CD14-positive monocyte (primary cell): ENCODE measurements at places on chromosomes 2 and 18.

- DNase-seq, result no peak
Measured at GRCh38 chr2:136664713-136665405, 100.5 kb upstream of the THSD7B start.

GRCh38 chr2:200449149-200449548 is 60.7 kb downstream of the KCTD18 start:
- DNase-seq, result no peak

GRCh38 chr18:4276953-4277585 is 178.0 kb downstream of the DLGAP1 start:
- DNase-seq, result no peak

DNA sequence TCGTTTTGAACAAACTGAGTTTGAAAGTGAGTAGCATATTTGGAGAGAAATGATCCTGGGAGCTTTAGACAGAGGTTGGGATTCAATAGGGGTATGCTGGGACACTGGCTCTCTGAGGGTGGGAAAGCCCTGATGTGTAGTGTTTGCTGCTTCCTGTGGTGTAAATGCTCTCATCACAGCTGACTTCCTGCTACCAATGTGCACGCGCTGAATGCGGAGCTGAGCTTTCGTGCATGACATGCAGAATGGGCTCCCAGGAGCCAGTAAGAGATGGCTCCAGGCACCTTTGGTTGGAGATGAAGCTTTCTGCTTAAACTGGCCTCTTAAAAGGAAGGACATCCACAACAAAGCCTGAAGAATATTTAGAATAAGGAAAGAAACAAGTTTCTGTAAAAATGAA is 224.1 kb upstream of the CCDC150 start:
- no peak for DNase-seq

- DNase-seq, result peak; percentile 73
Measured at GRCh38 chr2:10434886-10435819, 13.0 kb downstream of the ODC1 start.

DNA sequence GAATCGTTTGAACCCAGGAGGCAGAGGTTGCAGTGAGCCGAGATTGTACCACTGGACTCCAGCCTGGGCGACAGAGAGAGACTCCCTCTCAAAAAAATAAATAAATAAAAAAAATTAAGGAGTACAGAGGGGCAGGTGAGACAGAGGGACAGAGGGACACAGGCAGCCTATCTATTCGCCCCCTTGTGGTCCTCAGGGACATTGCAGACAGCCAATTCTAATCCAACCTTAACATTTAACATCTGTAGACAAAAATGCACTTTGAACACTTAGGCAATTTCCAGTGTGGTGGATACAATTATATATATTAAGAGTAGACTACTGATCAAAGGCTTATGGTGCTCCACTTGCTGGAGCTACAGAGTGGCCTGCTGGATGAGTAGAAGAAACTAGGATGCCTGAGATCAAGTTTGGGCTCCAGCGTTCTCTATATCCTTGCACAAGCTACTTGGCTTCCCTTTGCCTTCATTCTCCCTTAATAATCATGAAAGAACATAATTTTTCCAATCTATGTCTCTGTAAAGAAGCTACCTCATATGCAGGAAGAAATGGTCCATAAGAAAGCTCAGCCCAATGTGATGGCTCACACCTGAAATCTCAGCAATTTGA is 8.2 kb upstream of the SMARCAL1 start:
- peak; percentile 33 for DNase-seq

DNA sequence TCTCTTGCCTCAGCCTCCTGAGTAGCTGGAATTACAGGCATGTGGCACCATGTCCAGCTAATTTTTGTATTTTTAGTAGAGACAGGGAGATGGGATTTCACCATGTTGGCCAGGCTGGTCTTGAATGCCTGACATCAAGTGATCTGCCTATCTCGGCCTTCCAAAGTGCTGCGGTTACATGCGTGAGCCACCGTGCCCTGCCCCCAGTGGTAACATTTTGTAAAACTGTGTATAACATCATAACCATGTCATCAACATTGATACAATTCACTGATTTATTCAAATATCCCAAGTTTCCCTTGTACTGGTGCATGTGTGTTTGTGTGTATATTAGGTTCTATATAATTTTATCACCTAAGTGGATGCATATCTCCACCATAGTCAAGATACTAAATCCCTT is 70.0 kb downstream of the PDCL3 start:
- DNase-seq, result no peak

DNA sequence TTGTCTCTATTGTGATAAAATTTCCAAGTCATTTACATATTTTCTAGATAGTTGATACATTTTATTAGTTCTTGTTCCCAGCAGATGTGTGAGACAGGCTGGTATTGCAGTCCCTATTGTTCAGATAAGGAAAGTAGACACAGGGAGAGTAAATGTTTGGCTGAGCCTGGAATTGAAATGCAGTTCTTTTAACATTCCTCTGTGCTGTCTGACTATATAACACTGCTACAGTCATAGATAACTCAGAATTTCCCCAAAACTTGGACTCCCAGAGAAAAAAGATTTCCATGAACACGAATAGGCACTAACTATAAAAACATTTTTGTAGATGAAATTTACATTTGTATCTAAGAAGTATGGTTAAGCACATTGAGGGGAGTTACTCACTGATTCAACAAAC is 71.4 kb downstream of the PLCL1 start:
- DNase-seq, result no peak

DNA sequence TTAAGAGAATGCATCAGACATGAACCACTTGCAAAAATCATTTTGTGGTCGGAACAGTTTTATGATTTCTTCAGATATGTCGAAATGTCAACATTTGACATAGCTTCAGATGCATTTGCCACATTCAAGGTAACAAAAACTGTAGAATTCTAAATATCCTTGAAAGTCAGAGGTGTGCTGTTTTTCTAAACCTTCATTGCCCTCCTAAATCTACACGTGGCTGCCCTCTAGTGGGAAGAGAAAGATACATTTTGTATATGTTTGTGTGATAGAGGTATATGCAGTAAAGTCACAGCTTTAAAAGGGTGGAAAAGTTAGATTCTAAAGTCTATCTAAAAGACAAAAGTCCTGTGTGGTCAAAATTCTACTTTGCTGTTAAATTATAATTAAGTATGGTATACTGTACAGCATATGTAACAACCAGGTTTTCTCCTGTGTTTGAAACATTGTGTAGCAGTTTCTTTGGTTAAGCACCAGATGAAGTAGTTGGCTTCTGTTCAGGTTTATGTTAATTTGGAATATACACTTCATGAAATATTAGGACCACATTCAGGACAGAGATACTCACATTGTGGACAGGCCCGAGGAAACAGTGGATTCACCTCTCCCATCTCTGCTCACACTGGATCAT is 65.9 kb upstream of the ITM2C start:
- peak; percentile 53 for DNase-seq

DNA sequence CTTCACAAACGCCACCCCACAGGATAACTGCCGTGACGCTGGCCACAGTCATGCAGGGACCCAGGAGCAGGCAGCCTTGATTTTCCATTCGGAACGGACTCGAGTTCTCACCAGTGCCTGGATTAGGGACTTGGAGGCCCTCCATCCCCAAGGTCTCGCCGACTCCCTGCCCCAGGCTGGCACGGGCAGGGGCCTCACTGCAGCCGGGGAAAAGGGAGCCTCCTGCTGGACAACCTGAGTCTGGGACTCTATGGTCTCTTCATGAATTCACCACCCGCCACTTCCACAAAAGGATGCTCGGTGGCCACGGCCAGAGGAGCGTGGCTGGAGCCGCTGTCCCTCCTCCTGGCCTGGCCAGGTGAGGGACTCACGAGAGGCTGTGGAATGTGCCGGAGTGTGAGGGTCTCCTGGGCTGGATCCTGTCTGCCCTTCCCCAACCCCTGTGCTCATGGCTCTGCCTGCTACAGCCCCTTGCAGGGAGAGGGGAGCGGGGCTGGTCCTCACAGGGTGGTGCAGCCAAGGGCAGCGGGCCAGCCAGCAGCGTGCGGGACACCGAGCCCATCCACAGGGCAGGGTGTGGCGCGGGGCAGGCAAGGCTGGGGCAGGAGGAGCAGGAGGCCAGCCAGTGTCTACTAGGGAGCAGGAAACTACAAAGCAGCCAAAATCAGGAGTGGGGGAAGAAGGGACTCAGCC is 42.3 kb downstream of the AQP12A start:
- no peak for DNase-seq

DNA sequence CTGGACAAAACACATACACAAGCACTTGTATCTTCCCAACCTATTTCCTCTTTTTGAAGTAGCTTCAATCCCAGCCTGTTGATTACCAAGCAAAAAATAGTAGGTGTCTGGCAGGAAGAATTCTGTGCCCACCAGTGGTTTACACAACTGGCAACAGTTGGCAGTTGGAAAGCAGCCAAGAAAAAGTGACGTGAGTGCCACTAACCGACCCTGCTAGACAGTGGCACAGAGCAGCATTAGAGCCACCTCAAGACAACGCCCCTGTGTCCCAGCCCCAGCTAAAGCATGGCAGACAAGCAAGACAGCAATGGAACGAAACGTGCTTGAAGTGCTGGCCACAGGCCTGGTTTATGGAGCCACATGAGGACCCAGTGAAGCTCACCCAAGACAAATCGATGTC is 379.6 kb downstream of the FBXO15 start:
- no peak for DNase-seq

DNA sequence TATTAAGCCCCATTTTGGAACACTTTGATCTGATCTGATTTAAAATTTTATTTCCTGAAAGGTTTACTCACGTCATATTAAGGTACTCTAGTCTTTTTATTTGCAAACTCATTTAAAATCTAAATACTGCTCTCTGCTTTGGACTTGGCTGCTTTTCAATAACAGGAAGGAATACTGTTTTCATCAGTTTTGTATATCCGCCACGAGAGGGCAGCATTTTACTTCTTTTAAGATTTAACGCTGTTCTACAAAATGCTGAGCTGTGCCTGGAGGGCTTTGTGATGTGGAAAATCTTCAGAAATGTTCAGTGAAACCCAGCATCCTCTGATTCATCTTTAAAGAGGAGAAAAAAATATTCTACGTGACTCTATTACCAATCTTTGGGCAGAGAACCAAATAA is 37.5 kb upstream of the SLC38A11 start:
- DNase-seq, result peak; percentile 46

GRCh38 chr2:239884051-239884405 is 141.1 kb downstream of the NDUFA10 start:
- no peak for DNase-seq

DNA sequence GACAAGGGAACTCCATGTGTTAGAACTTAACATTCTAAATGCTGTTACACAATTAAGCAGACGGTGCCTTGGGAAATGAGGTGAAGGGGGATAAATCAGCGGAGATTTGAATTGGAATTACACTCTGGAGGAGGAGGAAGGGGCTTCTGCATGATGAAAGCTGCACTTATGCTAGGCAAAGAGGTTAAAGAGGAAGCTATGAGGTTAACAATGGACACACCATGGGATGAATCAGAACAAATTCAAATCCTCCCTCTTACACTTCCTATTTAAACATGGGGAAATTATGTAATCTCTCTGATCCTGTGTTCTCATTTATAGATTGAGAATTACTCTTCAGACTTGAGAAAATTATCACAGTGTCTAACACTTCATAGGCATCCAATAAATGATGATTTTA is 121.5 kb upstream of the SIX2 start:
- DNase-seq, result peak; percentile 82

DNA sequence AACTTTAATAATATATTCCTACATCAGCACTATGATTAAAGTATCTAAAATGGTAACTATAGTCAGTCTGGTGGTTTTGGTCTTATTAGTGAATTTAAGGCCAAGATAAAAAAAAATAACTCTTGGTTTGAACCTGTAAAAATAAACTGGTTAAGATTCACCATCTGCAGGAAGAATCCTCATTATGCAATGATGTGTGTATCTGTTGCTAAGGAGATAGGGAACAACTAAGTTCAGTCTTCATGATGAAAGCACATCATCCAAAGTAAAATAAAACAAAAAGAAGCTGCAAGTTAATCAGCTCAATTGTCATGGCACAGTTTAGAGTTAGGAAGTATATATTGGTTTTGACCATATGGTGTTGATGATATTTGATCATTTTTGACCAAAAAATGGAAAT is 466.0 kb downstream of the NYAP2 start:
- DNase-seq, result no peak

- no peak for DNase-seq
Measured at GRCh38 chr18:31278609-31279071, 39.3 kb upstream of the DSG1 start.

- DNase-seq, result no peak
Measured at GRCh38 chr2:9941196-9941995, 10.1 kb upstream of the GRHL1 start.

DNA sequence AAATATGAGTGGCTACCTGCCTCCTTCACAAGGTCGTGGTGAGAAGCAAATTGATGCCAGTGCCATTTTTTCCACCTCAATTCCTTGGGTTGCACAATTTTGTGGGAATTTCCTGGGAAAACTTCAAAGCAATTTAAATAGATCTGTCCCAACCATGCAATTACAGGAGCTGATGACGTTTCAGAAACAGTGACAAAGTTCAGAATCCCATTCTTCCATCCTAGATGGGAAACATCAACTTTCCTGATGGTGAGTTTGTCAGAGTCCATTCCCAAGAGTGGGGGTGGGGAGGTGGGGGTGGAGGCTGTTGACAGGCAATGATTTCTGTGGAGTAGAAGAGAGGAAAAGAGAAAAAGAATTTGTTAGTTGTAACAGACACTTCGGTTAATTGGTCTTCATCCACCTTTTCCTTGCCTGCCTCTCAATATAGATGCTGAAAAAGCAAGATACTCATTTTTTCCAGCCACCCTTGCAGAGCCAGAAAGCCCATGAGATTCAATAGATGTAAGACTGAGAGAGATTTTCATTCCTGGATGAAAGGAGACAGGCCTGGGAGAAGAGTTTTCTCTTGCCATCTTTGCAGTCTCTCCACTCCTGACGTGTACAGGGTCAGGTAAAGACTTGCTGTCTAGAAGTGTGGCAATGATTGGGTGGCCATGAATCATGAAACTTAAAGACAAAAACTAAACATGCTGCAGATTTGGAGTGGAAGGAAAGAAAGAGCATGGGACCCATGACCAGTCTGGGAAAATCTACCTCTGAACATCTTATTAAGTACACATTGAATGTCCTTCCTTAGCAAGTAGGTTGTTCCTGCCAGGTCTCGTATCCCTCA is 47.3 kb downstream of the SOCS6 start:
- DNase-seq, result no peak

DNA sequence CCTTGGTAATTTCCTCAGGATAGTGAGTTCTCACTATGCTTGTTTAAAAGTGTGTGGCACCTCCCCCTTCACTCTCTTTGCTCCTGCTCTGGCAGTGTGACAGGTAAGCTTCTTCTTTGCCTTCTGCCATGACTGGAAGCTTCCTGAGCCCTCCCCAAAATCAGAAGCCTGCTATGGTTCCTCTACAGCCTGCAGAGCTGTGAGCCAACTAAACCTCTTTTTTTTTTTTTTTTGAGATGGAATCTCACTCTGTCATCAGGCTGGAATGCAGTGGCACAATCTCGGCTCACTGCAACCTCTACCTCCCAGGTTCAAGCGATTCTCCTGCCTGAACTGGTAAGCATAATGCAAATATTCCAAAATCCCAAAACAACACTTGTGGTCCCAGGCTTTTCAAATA is 80.0 kb downstream of the SOWAHC start:
- DNase-seq, result no peak

DNA sequence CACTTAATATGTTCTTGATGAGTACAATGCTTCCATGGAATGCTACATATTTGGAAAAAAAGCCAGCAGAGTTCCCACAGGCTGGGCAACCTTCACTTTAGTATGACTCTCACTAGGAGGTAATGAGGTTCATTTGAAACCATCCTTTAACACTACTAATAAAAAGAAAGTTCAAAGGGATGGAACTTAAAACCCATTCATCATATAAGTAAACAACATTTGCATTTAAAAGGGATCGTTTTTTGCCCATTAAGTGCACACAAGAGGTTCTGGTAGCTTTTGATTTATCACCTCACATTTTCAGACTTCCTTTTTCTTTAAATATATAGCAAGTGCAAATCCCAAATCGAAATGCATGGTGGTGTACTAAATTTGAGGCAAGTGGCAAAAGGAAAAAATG is 270.8 kb upstream of the DCC start:
- no peak for DNase-seq
